ENCODE measurements at places on chromosomes 2 and 18.

DNA sequence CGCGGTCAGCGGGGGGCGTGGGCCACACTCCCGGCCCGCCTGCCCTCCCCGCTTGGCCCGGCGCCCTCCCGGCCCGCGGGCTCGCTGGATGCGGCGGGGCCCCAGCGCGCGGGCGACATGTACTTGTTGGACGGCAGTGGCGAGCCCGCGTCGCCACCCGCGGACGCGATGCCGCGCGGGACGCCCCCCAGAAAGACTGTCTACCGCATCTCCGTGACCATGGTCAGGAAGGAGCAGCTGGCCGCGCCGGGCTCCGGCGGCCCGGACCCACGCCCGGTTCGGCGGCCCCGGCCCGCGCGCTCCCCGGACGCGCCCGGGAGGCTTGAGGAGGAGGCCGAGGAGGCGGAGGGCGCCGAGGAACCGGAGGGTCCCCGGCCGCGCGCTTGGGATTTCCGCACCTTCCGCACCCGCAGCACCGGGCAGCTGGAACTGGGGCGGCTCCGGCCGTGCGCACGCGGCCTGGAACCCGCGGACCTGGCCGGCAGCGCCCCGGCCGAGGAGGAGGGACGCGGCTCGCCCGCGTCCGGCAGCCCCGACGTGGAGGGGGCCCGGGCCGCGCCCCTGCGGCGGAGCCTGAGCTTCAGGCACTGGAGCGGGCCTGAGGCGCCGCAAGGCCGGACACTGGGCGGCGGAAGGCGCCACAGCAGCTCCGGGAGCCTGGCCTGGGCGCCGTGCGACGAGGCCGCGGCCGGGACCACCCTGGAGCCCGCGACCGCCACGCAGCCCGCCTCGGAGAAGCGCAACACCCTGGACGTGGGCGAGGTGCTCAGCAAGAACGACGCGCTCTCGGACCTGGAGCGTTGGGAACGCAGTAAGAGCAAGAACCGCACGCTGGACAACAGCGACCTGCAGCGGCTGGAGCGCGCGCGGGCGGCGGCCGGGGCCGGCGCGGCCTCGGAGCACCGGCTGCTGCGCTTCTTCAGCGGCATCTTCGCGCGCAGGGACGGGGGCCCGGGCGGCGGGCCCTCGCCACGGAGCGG is 176.4 kb downstream of the AGAP1 start:
- DNase-seq: peak; percentile 29

- no peak for DNase-seq
Measured at GRCh38 chr18:47380153-47380552, 128.7 kb upstream of the SKOR2 start.

DNA sequence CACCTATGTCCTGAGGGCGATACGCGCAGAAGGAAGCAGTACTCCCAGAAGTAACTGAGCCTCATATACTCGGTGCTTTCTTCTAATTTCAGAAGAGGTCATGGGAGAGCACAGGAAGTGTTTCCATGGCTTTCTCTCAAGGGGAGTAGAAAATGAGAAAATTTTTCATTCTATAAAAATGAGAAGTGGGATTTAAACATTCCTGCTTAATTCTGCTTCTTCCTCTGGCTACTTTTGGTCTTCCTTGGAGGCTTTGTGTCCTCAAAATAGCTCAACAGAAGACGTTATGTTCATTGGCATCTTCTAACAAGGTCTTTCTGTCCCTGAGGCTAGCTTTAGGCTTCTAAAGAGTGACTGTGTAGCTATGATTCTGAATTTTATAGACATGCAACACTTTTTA is 497.0 kb downstream of the TDRD15 start:
- no peak for DNase-seq

DNA sequence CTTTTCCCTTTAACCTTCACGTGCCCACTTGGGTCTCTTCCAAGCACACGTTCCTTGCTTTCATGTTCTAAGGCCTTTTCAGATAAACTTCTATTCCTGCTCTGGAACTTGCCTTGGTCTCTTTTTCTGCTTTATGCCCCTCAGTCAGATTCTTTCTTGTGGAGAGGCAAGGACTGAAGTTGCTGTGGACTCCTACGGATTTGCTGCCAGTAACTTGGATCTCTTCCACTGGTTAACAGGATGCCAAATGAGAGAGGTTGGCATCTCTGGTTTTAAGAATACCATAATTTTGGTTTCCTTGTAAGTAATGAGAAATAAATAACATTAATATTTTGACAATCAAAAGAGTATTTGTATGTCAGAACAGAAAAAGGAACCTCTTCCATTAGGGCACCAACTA is 33.0 kb downstream of the COMMD1 start:
- DNase-seq: no peak

- DNase-seq: no peak
Measured at GRCh38 chr2:64655018-64655664, 1.4 kb upstream of the SERTAD2 start.

DNA sequence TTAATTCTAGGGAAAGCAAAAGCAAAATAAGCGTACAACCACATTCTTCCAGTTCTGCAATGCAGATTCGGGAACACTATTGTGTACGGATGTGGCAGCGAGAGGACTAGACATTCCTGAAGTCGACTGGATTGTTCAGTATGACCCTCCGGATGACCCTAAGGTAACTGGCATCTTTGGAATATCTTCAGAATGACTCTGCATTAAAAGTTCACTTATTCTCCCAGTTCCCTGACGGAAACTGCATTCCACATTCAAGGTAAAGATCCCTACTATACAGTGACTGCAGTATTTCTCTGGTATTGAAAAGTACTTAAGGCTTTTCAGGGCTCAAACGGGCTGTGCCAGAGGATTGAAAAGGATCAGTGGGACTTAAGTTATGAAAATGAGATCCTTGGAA is 10.9 kb downstream of the DDX18 start:
- DNase-seq: no peak

- DNase-seq: no peak
Measured at GRCh38 chr2:134549104-134549503, 169.7 kb downstream of the TMEM163 start.

DNA sequence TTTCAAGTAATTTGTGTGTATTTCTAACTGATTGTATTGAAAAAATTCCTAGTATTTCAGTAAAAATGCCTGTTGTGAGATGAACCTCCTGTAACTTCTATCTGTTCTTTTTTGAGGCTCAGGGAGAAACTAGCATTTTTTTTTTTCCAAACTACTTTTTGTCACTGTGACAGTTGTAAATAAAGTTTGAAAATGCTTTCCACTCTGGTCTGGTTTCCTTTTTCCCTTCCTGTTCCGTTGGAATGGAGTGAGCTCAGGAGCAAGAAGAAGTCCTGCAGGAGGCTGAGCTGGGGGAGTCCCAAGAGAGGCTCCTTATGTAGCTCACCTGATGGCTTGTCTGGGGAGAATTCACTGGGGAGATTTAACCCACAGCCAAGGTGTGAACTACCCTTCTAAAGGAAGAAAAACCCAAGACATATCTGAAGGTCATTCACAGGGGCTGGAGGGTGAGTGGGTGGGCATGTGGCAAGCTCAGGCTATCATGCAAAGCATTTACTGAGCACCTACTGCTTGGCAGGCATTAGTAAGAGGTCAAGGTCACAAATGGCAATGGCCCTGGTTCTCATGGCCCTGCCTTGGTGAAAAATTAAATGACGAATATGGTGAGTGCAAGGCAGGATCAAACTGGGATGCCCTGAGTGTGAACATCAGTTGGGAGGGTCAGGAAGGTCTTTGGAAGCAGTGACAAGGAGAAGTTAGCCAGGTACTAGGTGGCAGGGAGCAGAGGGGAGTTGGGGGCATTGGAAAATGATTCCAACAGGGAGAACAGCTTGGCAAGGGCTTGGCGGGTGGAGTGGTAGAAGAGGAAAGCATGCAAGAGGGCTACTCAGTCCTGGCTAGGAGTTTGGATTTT is 28.7 kb downstream of the LBH start:
- DNase-seq: no peak

DNA sequence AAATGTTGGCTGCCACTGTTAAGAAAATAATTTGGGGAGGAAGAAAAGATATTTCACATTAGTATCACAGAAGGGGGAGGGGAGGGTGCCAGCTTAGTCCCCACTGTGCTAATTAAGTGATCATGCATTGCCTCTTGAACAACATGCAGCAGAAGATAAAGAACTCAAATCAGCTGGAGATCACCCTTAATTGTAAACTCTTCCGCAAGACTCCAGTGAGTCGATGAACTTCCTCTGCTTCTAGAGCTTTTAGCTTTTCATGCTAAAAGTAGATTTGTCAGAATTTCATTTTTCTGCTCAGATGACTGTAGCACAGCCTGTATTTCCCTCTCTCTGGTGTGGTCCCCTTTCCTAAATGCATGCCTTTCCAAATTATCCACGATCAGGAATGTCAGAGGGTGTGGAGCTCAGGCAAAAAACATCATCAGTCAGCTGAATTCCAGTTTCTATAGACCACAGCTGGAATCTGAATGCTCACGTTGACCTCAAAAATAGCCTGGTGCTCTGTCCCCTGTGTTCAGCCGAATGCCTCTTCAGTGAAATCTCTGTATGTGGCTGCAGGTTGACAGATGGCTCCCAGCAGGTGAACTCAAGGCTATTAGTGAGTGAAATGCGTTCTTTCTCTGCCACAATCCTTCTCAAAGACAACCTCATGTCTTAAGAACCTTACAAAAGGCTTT is 156.8 kb upstream of the UNC80 start:
- DNase-seq: no peak

DNA sequence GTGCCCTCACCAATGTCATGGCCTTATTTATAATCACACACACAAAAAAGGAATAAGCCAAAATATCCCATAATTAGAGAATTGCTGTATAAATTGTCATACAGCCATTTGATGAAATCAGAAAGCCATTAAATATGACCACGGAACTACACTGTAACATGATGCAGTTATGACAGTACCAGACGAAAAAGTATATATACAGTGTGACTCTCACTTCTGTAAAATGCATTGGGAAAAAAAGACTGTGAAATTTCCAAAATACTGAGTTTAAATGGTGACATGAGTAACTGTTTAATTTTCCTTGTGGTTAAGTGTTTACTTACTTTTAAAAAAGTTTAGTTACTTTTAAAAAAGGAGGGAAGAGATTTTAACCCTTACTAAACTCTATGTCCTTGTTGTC is 25.4 kb downstream of the UXS1 start:
- DNase-seq: no peak

DNA sequence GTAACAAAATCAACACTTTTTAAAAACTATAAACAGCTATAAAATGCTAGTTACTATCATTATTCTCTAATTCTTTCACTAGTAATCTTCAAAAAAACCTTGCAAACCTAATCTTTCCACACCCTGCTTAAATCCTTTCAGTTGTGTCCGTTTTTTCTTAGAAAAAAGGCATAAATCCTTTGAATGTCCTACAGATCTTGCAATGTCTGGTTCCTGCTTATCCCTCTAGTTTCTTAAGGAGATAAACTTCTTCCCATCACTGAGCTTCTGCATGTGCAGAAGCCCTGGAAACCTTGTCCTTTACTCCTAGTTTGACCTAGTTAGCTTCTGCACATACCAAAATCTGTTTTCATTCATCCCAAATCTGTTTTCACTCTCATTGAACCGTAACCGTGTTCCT is 1.3 kb upstream of the PNO1 start:
- DNase-seq: no peak

- DNase-seq: no peak
Measured at GRCh38 chr2:223701761-223702160, 99.6 kb upstream of the SCG2 start.

DNA sequence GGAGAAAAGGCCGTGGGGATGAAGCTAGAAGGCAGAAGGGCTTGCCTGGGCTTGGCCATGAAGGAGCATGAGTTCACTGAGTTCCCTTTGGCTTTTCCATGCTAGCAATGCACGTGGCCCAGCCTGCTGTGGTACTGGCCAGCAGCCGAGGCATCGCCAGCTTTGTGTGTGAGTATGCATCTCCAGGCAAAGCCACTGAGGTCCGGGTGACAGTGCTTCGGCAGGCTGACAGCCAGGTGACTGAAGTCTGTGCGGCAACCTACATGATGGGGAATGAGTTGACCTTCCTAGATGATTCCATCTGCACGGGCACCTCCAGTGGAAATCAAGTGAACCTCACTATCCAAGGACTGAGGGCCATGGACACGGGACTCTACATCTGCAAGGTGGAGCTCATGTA is 2.9 kb downstream of the CTLA4 start:
- DNase-seq: no peak

GRCh38 chr2:160246356-160246755 is 46.3 kb upstream of the ITGB6 start:
- DNase-seq: no peak

- no peak for DNase-seq
Measured at GRCh38 chr2:189096769-189097447, 82.7 kb downstream of the COL5A2 start.
